ENCODE measurements at places on chromosomes 11 and 22. TPM values are rescaled to one million over a fixed set of nuclear protein-coding genes. Genes with fewer than 3 reads are reported as not detected.

LRRC74B gene
- not detected for total RNA-seq

POU2AF1 gene
- total RNA-seq, result not detected

OR6A2 gene
- 0.27 TPM for total RNA-seq

ZNF280B gene
- 0.45 TPM for total RNA-seq

GRIA4 gene
- total RNA-seq, result 1.2 TPM

NCF4 gene
- not detected for total RNA-seq

GRK2 gene
- total RNA-seq, result 10.1 TPM

HEPN1 gene
- total RNA-seq, result not detected

TMEM151A gene
- total RNA-seq, result 0.27 TPM

FAM227A gene
- 0.74 TPM for total RNA-seq

BANF1 gene
- total RNA-seq, result 57.7 TPM

TEF gene
- total RNA-seq, result 17.4 TPM

DLG2 gene
- total RNA-seq, result 5.8 TPM

OR2AG2 gene
- 0.09 TPM for total RNA-seq

DEPDC7 gene
- total RNA-seq, result 3.5 TPM

- no peak for DNase-seq
These were observed 46.7 kb upstream of the RAB1B start for GRCh38 chr11:66221726-66222236.

GRCh38 chr11:32101791-32102190, 10.9 kb downstream of the RCN1 start:
- no peak for DNase-seq

- DNase-seq, result no peak
These were observed 25.5 kb downstream of the UVRAG start for GRCh38 chr11:75840522-75840921.

GRCh38 chr22:37972527-37972926, 11.8 kb downstream of the SOX10 start:
- DNase-seq, result no peak

DNA sequence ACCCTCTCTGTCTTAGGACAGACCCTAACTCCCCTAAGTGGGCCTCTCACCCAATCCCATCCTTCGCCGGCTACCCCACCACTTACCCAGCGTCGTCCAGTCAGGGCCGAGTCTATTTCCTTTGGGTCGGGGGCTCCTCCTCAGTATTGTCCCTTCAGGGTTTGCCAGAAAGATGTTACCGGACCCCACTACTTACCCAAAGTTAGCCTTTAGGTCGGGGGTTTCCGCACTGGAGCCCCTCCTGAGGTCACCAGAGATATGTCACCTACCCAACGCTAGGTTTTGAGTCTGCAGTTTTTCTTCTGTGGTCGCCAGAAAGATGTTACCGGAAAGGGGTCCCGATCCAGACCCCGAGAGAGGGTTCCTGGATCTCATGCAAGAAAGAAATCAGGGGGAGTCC, 17.9 kb upstream of the B4GALNT4 start:
- no peak for DNase-seq

- DNase-seq, result peak; percentile 20
These were observed 45.0 kb upstream of the SLC1A2 start for GRCh38 chr11:35464308-35464707.

DNA sequence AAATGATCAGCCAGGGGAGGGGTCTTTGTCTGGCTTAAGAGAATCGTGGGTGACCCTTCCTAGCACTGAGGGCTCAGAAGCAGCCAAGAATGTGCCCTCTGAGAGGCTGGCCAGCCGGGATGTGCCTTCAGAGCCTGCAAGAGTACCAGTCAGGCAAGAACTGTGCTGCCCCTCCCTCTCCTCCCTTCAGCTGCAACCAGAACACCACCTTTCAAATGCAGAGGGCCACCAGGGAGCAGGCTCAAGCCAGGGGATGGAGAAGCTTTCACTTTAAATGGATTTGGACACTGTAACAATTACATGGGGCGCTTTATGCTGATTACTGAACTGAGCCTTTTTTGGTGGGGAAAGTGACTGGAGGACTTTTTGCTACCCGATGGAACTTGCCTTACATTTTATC, 44.9 kb upstream of the TENM4 start:
- no peak for DNase-seq

DNA sequence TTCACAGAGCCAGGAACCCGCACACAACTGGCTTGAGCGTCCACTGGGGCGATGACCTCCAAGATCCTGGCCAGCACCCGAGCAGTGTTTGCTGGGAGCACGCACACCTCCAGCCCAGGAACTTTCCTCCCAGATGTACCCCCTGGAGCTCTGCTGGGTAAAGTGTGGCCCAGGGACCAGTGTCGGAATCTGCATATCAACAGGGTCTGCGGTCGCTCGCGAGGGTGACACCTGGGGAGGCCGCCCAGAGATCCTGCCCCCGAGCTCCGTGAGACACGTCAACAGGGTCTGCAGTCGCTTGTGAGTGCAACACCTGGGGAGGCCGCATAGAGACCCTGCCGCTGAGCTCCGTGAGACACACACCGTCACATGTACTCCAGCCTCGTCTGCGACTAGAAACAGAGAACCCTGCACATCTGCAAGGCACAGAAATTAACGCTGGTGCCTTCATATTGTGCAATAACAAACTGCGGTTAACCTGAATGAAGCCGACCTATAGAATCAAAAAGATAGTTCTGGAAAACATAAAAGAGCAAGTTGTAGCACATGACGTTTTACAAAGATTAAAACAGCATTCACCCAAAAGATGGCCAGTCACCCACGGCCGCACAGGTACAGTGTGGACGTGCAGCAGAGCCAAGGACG, 172.4 kb downstream of the BRD1 start:
- no peak for DNase-seq

GRCh38 chr11:63022441-63022840, 6.8 kb upstream of the SLC22A8 start:
- DNase-seq, result no peak

GRCh38 chr11:79441461-79441875, 638 bp upstream of the TENM4 start:
- DNase-seq, result peak; percentile 51

- DNase-seq, result no peak
These were observed 28.6 kb downstream of the SCUBE1 start for GRCh38 chr22:43314611-43315010.

- DNase-seq, result no peak
These were observed 48.4 kb upstream of the C11orf58 start for GRCh38 chr11:16690086-16690485.

GRCh38 chr11:97895572-97895971, 1125.2 kb upstream of the CNTN5 start:
- no peak for DNase-seq

DNA sequence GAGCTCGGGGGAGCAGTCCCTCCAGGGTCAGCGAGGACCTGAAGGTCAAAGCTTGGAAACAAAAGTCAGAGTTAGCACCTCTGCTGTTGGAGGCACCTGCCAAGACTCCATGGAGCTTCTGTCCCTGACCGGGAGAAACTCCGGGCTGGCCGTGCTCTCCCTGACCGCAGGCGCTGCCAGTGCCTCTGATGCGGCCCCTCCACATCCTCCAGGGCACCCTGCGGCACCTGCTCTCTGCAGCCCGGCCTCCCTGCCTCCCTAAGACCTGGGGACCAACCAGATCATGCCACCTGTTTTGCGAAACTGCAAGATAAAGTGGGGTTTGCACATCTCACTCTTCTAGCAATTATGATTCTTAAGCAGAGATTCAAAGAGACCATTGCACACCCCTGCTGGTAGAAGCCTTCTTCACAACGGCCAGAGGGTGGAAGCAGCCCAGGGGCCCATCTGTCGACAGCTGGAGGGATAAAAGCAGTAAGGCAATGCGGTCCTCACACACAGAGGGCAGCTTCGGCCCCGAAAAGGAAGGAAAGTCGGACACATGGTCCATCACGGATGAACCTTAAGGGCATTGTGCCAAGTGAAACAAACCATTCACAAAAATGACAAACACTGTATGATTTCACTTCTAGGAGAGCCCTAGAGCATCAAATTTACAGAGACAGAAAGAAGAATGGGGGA, 477.1 kb downstream of the BRD1 start:
- no peak for DNase-seq

DNA sequence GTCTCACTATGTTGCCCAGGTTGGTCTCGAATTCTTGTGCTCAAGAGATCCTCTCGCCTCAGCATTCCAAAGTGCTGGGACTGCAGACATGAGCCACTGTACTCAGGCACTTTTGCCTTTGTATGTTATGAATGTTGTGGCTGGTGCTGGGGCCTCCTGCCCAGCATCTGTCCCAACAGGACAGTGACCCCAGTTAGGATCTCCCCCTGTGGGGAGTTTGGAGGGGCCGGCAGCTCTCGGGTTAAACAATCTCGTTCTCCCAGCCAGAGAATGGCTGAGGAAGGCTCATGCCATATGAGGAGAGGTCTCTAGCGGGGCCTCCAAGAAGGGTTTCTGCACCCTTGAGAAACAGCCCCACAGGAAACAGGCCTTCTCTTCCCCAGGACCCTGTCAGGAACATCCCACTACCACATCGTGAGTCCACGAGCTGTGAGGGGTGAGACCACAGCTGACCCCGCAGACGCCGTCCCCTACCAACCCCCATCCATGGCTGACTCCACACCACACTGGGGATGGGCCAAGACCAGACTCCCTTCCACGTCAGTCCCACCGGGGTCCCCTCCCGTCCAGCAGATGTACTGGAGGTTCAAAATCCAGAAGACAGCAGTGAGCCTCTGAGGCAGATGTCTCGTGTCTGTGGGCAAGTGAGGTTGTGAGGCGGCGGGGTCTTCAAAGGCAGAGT, 54.1 kb downstream of the SHANK2 start:
- no peak for DNase-seq

DNA sequence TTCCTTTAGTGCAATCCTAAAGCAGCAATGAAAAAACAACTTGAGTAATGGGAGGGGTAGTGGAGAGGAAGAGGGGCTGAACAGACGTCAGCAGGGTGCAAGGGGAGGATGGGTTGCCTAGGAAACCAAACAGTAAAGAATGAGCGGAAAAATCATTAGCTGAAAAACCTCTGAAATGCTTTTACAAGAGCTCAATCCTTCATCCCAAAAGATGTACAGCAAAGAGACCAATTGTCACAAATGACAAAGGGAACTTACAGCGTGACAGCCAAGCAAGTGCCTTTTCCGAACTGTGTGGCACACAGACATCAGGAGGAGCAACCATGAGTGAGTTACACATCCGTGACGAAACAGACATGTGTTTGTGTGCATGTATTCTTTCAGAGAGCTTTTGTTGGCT, 104.6 kb downstream of the SIK3 start:
- no peak for DNase-seq

GRCh38 chr11:68142028-68142412, 20.8 kb upstream of the CHKA start:
- no peak for DNase-seq

GRCh38 chr22:27024982-27025381, 367.6 kb downstream of the MIAT start:
- DNase-seq, result no peak

DNA sequence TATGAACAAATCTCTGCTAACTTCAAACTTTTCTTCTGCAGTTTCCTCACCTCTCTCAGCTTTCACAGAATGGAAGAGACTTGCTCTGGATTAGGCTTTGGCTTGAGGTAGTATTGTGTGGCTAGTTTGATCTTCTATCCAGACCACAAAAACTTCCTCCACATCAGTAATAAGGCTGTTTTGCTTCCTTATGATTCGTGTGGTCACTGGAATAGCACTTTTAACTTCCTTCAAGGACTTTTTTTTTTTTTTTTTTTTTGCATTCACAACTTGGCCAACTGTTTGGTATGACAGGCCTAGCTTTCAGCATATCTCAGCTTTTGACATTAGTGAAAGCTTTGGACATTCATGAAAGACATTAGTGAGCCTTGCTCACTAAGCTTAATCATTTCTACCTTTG, 47.5 kb upstream of the LRRC55 start:
- no peak for DNase-seq

DNA sequence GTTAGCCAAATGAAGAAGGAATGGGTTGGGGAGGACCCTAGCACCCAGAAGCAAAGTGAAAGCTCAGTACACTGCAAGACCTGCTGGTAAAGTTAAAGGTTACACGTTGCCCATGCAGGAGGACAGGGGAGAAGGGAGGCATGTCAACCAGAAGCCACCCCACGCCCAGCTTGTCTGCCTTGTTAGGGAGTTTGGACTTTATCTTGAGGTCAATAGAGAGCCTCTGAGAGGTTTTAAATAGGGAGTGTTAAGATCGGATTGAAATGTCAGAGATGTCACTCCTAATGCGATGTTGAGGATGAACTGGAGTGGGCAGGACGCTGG, 18.7 kb upstream of the PEX26 start:
- no peak for DNase-seq

- peak; percentile 25 for DNase-seq
These were observed 40.2 kb downstream of the TBX1 start for GRCh38 chr22:19800761-19801244.

GRCh38 chr22:36456464-36456845, 25.0 kb downstream of the TXN2 start:
- no peak for DNase-seq

DNA sequence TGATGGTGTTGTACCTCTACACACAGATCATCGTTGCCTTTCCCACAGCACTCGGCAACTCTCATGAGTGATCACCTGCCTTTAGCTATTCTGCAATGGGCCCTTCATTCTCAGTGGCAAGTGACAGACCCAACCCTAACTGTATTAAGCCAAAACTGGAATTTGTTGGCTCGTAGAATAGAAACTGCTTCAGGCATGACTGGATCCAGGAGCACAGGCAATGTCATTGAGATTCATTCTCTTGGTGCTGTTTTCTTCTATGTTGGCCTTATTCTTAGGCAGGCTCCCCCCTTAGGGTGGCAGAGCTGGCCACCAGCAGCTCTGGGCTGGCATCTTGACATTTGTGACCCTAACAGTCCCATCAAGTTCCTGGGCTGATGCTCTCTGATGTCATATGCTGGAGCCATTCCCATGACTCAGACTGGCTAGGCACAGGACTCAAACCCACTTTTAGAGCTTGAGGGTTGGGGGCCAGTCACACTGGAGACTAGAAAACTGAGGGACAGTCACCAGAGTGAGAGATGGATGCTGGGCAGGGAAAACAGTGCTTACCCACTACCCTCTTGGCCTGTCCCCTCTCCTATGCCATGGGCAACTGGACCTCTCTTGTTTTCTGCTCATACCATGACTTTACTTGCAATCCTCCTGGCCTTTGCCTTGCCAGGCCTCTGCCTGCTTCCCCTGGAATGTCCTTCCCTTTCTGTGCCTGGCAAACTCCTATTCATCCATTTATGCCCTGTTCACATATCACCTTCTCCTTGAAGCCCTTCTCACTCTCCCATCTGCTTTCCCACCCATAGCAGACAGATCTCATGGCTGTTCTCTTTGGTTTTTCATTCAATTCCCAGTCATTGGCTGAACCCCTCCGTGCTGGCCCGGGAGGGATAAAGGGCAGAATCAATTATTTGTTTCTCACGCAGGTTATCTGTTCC, 7.1 kb upstream of the CDC42EP2 start:
- no peak for DNase-seq

GRCh38 chr11:102085864-102086551, 24.2 kb upstream of the YAP1 start:
- DNase-seq, result no peak

All from fibroblast of the aortic adventitia (primary cell).